Osteocyte (in vitro differentiated cells): ENCODE measurements at places on chromosomes 6 and 20. TPM values are rescaled to one million over a fixed set of nuclear protein-coding genes. Genes with fewer than 3 reads are reported as not detected.

RCAN2 gene
- total RNA-seq, result 27.9 and 31.3 TPM in 2 replicates

RAET1L gene
- total RNA-seq, result not detected in 2 replicates

SMIM28 gene
- total RNA-seq, result not detected in 2 replicates

GRCh38 chr20:6480328-6481200, 286.9 kb upstream of the BMP2 start:
- H3K27ac ChIP-seq, result no peak overlapping the region
- peaks cover 6% of the 10 kb centered on the region for H3K27me3 ChIP-seq
- H3K4me1 ChIP-seq, result no peaks in the 10 kb centered on the region
- DNase-seq, result no peak

GRM4 gene
- 0.18 and 0.40 TPM in 2 replicates for total RNA-seq

DNA sequence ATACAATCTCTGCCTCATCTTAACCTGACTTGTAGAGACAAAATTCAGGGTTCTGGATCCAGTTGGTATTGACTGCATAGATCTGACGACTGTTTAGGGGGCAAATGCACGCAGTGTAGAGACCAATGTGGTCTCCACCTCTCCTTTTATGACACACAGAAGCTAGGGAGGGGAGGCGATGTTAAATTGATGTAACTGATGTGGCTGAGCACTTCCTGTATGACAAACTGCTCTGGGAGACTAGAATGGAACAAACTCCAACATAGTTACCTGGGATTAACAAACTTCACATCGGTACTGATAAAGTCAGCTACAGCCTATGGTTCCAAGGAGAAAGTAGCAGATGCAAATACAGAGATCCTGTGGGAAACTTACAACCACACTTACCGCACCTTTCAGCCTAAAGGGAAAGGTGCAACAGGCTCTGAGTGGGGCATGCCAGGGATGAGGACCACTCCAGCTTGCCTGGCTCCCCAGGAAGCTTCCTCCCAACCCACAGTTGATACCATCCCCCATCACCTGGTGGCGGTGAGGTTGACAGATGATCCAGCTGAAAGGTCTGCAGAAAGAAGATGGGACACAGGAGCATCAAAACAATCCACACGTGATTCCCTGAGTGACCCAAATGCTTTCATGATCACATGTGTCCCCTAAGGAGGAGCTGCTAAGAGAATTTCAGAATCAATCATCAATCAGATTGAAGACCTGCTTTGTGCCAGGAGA, 60.6 kb upstream of the MRPS10 start:
- H3K4me3 ChIP-seq, result no peak overlapping the region
- H3K36me3 ChIP-seq, result peaks cover 2% of the 10 kb centered on the region
- H3K27ac ChIP-seq, result no peak overlapping the region
- H3K27me3 ChIP-seq, result no peaks in the 10 kb centered on the region
- H3K4me1 ChIP-seq, result peaks cover 44% of the 10 kb centered on the region
